NCI-H1092 treated with DMSO at 0.1 percent for 48 hours (cell line): ENCODE measurements at places on chromosomes 2 and 18.

- DNase-seq = no peak
Observed at GRCh38 chr2:6846967-6847681, 18.6 kb downstream of the CMPK2 start.

- no peak for DNase-seq
Observed at GRCh38 chr2:3488061-3488531, 31.2 kb downstream of the ADI1 start.

DNA sequence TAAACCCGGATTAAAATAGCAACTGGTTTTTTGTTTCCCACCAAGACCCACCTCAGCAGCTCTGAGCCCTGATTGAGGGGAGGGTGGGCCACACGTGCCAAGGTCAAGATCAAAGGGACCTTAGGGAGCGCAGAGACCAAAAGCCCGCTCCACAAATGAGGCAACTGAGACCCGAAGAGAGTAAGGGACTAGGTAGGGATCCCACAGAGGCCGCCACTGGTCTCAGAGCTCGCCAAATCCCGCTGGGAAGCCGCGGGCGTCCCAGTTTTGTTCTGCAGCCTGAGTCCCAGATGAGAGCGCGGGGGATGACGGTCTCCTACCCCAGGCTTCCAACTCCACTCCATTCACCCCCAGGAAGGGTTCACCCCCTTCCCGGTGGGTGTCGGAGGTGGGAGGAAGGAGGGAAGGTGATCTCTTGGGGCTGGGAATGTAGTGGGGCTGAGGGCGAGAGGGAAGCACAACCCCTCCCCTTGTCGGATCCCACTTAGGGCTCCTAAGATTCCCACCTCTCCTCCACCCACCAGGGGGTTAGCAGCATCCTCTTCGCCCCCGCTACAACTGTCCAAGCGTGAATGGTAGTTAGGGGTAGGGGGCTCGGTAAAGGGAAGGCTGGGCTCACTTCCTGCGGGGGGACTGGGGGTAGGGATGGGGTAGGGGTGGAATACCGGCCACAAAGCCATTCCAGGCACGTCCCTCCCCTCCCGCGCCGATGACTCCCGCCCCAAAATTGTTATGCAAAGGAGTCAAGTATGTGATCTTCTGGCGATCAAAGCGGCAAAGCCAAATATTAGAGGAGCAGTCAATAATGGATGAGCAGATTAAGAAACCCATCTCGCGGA is 7.3 kb upstream of the EN1 start:
- no peak for DNase-seq

DNA sequence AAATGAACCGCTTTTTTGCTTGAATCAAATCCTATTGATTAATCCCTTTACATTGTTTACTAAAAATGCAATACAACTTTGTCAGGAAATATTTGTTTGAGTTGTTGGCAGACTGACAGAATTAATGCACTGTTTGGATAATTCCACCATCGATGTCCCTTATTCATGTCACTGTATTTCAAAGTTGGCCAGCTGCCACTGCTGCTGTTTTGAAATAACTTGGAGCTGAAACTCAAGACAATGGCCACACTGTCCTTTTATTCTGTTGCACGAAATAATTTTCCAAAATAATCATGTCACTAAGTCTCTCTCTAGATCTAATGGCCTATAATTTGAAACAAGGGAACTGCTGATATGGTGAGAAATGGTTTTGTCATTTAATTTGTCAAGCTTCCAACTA is 55.2 kb upstream of the PAX3 start:
- DNase-seq = peak; percentile 35

GRCh38 chr18:21051620-21052019 is 60.0 kb downstream of the ROCK1 start:
- DNase-seq = no peak

- no peak for DNase-seq
Observed at GRCh38 chr18:31143025-31143424, 19.6 kb downstream of the DSC1 start.

- DNase-seq = no peak
Observed at GRCh38 chr18:50461251-50461650, 86.4 kb downstream of the SKA1 start.

- DNase-seq = no peak
Observed at GRCh38 chr18:70662588-70662987, 373.7 kb downstream of the SOCS6 start.

DNA sequence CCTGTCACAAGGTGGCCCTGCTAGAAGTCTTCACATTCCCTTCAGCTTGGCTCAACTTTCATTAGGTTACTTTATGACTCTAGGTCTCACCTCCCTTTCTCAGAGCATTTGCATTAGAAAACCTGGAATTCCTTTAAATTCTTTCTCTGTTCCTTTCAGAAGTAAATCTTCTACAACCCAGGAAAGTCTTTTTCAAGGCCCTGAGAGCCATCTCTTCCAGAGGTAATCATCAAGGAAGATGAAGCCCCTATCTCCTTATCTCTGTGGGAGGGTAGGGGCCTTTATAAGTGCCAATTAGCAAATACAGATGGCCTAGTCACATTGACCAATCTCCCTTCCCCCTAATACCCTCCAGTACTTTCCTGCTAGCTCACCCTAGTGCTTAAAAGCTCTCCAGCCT is 848.0 kb upstream of the FAM98A start:
- no peak for DNase-seq

DNA sequence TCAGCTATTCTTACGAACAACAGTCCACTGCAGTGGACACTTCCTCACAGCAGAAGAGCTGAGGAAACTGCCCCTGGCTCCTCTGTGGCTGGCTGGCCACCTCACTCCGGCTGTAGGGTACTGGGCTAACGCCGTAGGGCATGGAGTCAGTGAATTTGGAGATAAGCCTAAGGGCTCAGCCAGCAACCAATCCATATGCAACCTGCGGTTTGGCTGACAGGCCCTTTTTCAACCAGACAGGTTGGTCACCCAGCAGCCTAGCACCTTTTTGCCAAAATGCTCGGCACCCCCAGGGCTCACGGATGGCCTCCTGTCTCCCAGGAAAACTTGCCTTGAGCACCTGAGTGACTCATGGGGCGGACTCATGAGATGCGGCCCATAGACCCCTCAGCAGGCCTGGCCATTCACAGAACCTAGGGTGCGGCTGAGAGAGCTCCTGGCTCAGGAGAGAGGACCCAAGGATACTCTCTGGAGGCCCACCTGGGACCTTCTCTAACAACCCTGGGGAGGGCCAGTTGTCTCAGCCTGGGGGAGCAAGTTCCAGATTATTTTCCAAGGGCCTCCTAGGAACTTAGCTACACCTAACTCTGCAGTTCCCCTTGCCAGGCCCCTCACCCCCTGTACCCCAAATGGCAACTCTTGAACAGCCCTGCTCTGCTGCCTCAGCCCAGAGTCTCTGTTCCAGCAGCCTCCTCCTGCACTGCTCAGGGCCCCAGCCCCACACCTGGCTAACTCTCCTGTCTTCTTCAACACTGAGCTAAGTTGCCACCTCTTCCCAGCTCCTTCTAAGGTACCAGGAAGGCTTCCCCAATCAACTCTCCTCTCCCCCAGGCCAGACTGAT is 252.1 kb downstream of the CYP26B1 start:
- no peak for DNase-seq

DNA sequence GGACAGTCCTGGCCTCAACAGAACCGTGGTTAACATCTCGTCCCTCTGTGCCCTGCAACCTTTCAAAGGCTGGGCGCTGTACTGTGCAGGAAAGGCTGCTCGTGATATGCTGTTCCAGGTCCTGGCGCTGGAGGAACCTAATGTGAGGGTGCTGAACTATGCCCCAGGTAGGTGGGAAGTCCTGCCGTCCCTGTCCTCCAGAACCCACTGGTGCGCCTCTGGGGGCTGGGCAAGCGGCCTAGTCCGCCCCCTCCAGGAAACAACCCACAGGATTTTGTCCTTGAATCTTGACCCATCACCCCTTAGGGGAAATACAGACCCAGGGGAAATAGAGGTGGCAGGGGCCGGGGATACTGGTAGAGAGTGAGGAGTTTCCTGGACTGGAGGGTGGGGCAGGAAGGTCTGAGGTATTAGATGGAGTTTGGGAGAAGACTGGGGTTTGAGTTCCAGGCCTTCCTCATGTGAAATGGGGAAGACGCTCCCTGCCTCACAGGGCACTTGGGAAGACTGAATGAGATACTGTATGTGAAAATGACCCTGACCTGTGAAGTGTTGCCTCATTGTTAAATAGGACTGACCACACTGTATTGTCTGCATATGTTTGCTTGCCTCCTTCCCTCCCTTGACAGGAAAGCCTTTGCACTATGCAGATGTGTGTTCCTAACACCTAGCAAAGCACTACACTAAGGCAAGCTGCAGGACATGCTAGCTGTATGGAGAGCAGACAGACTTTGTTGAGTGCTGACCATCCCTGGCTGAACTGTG is 1.4 kb downstream of the SPR start:
- DNase-seq = no peak

DNA sequence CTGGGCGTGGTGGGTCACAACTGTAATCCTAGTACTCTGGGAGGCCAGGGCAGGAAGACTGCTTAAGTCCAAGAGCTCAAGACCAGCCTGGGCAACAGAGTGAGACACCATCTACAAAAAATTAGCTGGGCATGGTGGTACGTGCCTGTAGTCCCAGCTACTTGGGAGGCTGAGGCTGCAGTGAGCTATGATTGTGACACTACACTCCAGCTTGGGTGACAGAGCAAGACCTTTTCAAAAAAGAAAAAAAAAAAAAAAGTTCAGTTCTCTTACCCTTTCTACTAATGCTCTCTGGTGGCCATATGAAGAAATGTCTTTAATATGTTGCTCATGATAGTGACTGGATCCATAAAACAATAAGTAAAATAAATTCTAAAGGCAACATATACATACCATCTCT is 14.9 kb downstream of the TYW5 start:
- DNase-seq = peak; percentile 20

DNA sequence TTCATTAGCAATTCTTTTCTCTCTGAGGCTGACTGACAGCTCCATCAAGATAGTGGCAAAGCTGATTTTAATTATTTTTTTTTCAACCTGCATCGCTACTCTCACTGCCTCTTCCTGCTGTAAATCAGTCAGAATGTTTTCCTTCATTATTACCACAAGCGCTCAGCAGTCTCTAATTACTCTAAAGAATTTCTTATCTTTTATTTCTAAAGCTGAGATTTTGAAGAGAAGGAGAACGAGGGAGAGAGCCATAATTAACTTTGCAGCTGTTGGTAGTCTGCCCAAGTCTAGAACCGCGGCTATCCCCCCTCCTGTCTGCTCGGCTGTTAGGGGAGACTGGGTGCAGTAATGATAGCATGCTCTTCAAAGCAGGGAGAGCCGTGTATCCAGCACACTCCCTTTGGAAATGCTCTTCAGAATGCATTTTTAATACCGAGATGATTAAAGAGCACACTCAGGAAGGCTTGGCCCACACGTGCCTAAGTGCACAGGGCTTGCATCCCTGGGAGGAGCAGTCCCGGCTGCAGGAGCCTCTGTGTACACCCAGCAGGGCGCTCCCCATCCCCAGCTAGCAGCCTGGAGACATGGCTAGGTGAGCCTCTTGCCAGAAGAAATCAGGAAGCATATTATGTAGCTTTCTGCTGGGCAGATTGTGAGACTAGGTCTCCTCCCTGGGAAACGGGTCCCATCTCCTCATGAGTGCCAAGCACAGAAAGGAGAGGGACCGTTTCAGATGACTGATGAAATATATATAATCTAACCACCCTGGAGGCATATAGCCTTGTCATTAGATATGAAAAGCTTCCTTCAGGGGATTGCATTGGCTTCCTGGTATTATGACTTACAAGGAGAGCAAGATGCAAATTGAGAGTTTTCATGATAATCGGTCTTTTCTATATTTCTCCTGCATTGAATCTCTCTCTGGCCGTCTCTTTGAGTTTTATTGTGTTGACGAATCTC is 555.2 kb downstream of the CMPK2 start:
- peak; percentile 40 for DNase-seq

GRCh38 chr2:190425221-190425866 is 17.2 kb downstream of the MFSD6 start:
- no peak for DNase-seq

DNA sequence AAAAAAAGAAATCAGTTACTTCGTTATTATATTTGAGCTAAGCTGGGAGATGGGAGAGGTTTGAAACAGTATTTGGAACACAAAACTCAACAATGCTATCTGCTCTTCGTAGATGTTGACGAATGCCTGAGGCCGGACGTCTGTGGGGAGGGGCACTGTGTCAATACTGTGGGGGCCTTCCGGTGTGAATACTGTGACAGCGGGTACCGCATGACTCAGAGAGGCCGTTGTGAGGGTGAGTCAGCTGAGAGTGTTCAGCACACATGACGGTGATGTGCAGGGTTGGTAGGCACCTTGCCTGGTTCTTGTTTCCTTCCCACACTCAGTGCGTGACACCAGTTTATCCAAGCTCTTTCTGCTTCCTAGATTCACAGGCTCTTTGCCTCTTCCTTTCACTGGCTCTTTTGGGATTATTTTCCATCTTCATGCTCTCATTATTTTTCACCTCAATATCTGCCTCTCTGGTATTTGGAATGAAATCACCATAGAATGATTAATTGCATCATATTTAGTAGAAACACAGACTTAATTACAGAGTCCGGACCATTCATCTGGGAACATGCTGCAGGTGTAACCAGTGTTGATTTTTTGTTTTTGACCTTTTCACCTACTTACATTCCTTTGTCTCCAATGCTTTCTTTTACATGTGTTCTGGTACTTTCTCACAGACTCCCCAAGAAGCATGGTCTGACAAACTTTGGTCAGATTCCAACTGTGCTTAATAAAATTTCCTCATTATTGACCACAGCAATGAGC is 200.6 kb upstream of the RASGRP3 start:
- no peak for DNase-seq

GRCh38 chr2:46383113-46383395 is 85.8 kb downstream of the EPAS1 start:
- DNase-seq = no peak

DNA sequence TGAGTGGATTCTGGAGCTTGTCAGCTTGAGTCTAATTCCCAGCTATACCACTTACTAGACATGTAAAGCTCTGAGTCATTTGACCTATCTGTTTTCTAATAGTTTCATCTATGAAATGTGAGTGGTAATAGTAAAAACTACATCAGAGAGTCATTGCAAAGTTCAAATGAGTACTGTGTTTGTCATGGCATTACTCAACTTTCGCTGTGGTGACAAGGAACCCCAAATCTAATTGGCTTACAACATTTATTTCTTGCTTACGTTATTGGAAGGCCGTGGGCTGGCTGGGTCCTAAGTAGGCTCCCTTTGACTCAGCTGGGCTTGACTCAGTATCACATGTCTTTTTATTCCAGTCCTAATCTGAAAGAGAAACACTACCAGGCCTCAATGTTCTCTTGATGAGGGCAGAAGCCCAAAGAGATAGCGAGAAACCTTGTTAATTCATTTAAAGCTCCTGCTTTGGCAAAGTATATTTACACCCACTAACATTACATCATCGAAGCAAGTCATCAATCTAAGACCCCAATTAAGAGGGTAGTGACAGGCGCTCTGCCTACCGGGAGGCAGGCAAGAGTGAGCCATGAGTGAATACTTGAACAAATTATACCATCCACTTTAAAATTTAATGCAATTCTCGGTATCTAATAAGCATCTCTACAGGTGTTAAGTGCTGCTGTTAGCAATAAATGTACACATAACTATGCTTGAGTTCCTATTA is 431.8 kb upstream of the SPHKAP start:
- no peak for DNase-seq
